NCI-H1417 treated with DMSO at 0.1 percent for 48 hours (cell line): ENCODE measurements at places on chromosomes 13 and 19.

- DNase-seq, result no peak
Observed at GRCh38 chr13:26021516-26021915, 30.3 kb downstream of the SHISA2 start.

GRCh38 chr13:102873653-102874052 is 27.8 kb downstream of the ERCC5 start:
- no peak for DNase-seq

- DNase-seq, result no peak
Observed at GRCh38 chr13:78430166-78430791, 173.1 kb downstream of the POU4F1 start.

DNA sequence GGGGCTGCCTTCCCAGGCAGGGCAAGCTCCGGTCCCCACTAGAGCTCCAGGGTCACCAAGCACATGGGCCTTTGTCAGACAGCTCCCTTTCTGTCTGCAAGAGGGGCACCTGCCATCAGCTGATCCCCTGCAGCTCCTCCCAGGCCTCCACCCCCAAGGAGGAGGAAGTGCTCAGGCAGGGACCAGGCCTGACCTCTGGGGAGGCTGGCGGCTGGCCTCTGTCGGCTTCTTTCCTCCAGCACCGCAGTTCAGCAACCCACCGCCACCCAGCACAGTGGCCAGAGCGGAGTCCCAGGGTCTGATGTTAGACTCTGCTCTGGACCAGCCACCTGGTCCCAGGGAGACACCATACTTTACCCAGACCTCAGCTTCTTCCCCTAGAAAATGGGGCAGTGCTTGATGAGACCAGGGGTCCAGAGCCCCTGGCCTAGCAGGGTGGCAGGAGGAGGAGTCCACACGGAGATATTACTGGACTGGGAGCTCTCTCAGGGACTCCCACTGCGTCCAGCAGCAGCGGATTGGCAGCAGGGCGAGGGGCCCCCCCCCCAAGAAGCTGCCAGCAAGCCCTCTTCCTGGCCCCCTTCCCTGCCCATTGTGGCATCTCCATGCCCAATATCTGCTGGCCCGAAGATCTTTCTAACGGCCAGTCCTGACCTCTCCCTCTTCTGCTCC is 24.1 kb downstream of the NKPD1 start:
- no peak for DNase-seq

DNA sequence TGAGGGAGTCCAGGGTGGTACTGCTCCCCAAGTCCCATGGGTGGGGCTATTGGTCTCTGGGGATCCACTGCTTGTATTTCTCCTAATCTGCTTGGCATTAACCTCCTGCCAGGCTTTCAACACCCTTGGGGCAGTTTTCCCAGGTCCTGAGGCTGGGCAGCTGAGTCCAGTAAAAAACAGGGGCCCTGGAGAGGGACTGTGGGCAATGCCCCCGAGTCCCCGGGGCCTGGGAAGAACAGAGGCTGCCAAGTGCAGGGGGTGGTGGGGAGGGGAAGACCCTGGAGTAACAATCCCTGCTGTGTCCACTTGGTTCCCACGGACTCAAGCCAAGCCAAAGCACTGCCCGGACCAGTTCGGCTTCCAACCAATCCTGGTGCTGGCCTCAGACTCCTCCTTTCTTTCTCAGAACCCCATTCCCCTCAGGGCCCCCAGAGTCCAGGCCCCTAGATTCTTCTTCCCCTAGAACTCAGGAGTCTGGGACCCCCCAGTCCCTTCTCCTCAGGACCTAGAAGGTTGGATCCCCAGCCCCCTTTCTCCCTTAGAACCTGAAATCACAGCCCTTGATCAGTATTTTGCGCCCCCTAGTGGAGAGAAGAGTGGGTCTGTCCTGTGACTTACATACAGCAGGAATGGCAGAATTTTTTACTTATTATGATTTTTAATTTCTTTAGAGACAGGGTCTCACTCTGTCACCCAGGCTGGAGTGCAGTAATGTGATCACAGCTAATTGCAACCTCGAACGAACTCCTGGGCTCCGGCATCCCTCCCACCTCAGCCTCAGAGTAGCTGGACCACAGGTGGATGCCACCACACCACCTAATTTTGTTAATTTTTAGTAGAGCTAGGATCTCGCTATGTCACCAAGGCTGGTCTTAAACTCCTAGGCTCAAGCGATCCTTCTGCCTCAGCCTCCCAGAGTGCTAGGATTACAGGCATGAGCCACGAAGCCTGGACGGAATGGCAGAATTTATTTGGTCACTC is 3.7 kb upstream of the CLPTM1 start:
- no peak for DNase-seq

DNA sequence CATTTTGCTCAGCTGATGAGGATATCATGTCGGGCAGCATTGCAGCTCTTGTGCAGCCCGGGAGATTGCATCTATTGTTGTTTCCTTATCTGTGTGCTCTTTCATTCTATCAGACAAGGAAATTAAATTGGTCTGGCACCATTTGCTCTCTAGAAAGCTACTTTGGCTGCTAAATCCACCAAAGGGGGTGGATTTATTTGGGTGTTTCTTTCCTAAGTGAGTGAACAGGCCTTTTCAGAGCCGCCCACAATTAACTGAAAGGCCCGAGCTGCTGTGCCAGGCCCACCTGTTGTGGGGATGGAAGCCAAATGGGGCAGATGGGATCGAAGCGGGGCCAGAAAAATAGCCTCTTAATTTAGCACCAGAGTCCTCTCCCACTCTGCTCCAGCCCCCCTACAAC is 99.4 kb downstream of the DNAJC15 start:
- no peak for DNase-seq

DNA sequence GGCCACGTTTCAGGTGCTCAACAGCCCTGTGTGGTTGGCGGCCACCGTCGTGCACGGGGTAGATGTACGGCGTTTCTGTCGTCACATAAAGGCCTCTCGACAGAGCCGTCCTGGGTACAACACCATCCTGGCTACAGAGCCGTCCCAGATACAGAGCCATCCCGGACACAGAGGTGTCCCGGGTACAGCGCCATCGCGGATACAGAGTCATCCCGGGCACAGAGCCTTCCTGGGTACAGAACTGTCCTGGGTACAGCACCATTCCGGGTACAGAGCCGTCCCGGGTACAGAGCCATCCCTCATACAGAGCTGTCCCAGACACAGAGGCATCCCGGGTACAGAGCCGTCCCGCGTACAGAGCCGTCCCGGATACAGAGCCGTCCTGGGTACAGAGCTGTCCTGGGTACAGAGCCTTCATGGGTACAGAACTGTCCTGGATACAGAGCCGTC is 222.7 kb upstream of the SOX1 start:
- DNase-seq, result no peak

DNA sequence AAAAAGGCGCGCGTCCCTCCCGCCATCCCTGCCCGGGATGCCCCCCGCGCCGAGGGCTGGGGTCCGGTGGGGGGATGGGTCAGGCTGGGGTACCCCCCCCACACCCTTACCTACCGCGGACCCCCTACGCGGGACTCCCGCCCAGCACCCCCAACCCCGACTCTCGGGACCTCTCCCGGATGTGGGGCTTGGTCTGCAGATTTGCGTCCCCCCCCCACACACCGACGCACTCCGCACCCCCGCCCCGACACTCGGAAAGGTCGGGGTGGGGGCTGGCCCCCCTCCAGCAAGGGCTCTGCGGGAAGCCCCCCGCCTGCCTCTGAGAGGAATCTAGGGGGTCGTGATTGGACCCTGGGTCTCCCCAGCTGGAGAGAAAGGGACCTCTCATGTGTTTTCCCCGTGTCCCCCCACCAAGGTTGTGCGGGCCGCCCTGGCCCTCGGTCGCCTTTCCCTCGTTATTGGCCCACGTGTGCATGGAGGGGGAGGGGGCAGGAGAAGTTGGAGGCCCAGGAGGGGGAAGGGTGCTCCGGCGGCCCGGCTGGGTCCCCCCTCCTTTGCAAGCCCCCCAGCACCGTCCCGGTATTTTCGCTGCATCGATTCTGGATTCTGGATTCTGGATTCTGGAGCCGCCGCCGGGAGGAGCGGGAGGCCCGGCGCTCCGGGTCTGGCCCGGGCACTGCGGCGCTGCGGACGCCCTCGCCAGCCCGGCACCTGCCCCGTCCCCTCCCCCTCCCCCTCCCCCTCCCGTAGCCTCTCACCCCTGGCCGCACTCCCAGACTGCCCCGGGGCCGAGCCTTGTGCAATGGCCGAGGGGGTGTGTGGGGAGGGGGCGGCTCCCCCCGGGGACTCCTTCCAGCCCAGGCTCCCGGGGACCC is 607 bp downstream of the NFIC start:
- no peak for DNase-seq

GRCh38 chr13:56528040-56528790 is 612.5 kb upstream of the PRR20A start:
- peak; percentile 90 for DNase-seq

- no peak for DNase-seq
Observed at GRCh38 chr13:109874484-109875454, 88.4 kb upstream of the IRS2 start.

DNA sequence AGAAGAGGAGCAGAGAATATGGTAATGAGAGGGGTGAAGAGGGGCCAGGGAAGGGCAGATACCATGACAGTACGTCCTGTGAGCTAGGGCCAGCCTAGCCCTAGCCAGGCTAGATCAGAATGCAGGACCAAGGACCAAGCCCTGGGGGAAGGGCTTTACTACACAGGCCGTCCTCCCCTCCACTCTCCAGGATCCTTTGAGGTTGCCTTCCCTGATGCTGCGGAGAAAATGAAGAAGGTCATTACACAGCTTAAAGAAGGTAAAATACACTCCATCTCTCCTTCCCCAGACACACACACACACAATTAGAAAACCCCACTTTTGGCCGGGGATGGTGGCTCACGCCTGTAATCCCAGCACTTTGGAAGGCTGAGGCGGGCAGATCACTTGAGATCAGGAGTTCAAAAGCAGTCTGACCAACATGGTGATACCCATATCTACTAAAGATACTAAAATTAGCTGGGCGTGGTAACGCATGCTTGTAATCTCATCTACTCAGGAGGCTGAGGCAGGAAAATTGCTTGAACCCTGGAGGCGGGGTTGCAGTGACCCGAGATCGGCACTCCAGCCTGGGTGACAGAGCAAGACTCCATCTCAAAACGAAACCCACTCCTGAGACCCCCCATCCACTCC is 8.5 kb downstream of the SPACA6 start:
- DNase-seq, result no peak

DNA sequence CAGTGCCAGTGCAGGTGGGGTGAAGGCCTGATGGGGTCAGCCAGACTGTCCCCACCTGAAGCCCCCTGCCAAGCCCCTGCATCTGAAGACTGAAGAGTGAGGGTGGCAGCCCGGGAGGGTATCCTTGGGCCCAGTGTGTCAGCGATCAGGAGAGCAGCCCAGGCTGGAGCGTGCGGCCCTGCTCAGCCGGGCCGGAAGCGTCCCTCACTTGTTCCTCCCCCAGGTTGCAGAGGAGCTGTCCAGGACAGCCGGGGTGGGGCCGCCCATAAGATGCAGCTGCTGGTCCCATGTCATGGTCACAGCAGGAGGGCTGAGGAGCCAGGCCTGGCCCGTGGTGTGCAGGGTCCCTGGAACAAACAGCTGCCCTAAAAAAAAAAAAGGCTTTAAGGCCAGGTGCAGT is 55.4 kb downstream of the KDM4B start:
- no peak for DNase-seq

- DNase-seq, result no peak
Observed at GRCh38 chr13:75779393-75779792, 143.3 kb downstream of the LMO7 start.

GRCh38 chr13:89783221-89783755 is 1564.2 kb upstream of the MIR17HG start:
- DNase-seq, result no peak

DNA sequence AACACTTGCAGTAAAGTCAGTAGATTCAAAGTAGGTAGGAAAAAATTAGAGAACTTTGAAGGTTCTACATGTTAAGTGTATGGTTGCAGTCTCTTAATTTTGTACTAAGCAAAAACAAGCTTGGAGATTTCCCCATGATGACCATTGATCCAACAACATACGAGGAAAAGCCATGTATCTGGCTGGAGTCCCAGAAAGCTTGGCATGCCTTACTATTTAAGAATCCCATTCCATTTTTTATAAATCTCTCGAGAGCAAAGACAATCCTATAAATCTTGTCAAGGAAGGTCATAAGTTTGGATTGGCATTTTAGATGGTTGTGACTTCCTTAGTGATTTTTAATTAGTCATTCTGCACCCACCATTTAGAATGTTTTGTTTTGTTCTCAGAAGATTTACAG is 495.9 kb downstream of the GPC5 start:
- no peak for DNase-seq

DNA sequence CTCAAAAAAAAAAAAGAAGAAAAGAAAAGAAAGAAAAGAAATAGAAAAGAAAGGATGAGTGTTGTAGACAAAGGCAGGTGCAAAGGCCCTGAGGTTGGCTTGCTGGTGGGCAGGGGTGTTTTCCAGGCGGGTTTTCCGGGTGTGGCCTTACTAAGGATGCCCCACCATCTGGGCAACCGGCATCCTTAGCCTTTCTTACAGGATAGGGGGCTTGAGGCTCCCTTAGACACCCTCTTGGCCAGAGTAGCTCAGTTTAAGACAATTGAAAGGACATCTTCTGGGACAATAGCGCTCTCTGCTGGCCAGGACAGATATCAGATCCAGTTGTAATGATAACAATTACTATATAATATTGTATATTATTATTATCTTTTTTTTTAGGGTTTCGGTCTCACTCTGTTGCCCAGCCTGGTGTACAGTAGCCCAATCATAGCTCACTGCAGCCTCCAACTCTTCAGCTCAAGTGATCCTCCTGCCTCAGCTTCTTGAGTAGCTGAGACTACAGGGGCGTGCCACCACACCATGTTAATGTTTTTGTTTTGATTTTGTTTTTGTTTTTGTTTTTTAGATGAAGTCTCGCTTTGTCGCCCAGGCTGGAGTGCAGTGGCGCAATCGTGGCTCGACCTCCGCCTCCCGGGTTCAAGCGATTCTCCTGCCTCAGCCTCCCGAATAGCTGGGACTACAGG is 1.4 kb upstream of the QTRT1 start:
- no peak for DNase-seq
